CD4-positive, alpha-beta T cell (primary cell): ENCODE measurements at places on chromosomes 5 and 9.

- no peak for DNase-seq
Measured at GRCh38 chr5:108788142-108788541, 40.4 kb downstream of the FER start.

DNA sequence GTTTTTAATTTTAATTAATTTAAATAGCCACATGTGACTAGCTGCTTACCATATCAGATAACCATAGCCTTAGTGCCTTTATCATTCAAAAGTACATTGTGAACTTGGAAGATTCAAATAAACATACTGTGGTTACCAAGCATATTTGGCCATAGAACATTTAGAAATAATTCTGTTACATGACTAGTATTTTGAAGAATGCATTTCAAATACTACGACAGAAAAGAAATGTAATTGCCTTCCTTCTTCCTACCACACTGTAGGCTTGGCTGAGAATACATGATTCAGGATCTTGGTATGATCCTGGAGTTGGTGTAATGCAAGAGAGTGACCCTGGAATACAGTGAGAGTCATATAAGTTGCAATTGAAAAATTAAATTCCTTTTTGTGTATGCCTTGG lies 109.7 kb upstream of the PCA3 start:
- DNase-seq: no peak

DNA sequence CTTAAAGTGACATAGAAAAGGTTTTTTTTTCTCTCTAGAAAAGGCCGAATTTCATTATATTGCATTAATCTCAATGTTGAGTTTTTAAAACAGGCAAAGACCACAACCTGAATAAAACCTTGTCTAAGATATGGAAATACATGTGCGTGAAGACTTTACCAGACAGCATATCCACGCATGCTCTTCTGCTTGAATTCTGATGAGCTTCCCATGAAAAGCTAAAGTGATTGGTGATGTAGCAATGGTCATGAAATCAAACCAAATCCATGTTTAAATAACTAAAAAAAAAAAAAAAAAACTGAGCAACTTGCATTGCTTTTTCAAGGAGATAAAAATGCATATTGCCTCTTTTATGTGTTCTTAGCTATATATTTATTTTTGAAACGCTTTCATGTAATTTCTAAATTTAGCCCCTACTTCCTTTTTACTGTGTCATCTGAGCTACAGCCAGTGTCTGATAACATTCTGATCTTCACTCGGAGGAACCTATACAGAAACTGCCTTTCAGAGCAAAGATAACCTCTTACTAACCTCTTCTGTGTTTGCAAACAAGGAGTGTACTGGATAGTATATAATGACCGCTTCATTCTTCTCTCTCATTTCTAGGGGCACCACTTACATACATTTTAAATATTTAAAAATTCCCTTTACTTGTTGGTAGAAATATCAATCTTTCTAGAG lies 179.1 kb upstream of the GNA14 start:
- no peak for DNase-seq

- no peak for DNase-seq
Measured at GRCh38 chr9:12790001-12790400, 15.2 kb downstream of the LURAP1L start.

GRCh38 chr9:98043915-98044314 lies 12.6 kb upstream of the NANS start:
- DNase-seq: no peak

DNA sequence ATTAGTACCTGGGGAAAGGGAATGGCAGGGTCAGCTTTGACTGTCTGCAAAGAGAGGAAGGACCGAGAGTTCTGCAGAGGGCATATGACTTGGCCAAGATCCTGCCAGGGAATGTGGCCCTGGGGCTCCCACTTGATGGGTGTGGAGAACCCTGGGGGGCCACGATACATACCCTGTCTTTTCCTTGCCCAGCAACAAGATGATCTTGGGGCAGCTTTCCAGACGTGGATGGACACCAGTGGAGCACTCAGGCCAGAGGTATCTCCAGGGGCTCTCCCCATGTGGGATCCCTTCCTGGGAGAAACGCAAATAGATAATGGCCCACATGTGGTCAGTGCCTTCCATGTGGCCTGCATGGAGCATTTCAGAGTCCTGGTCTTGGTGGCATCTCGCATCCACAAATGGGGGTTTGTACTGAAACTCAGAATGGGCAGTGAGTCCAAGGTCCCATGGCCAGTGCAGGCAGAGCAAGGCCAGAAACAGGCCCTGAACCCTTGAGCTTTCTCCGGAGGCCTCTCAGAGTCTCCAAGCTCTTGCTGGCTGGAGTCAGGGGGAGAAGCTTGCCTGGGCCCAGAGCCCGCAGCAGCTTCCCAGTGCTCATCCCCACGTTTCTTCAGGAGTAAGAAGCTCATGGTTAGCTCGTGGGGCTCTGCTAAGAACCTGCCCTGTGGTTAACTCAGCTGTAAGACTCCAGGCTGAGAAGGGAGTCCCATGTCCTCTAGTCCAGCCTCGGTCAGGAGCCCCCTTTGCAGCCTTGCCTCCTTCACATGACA lies 18.3 kb upstream of the ORM1 start:
- no peak for DNase-seq

DNA sequence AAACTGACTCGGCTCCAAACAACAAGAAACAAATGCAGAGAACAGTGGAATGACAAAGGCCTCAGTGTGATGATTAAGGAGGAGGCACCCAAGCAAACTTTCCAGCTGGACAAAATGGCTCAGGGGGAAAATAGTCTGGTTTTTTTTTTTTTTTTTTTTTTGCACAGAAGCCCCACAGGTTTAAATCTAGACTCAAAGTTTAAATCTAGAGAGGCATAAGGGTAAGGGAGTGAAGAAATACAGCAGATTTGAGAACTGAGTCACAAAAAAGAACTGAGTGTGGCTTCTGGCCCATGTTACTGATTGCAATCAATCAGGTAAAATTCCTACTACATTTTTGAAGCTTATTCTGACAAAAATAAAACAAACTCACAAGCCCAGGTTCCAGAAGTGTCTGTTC lies 12.3 kb downstream of the BOD1 start:
- DNase-seq: no peak

DNA sequence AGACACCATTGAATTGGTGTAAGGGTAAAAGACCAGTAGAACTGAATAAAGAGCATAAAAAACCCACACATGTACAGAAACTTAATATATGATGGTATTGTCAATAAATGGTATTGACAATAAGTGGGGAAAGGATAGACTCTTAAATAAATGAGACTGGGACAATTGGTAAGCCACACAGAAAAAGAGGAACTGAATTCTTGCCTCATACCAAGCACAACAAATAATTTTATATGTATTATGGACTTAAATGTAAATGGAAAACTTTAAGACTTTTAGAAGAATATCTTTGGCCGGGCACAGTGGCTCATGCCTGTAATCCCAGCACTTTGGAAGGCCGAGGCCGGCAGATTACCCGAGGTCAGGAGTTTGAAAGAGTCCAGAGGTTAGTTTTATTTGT lies 37.9 kb upstream of the PPP2CA start:
- DNase-seq: no peak

- DNase-seq: peak; percentile 24
Measured at GRCh38 chr9:130680836-130681768, 12.5 kb upstream of the EXOSC2 start.

DNA sequence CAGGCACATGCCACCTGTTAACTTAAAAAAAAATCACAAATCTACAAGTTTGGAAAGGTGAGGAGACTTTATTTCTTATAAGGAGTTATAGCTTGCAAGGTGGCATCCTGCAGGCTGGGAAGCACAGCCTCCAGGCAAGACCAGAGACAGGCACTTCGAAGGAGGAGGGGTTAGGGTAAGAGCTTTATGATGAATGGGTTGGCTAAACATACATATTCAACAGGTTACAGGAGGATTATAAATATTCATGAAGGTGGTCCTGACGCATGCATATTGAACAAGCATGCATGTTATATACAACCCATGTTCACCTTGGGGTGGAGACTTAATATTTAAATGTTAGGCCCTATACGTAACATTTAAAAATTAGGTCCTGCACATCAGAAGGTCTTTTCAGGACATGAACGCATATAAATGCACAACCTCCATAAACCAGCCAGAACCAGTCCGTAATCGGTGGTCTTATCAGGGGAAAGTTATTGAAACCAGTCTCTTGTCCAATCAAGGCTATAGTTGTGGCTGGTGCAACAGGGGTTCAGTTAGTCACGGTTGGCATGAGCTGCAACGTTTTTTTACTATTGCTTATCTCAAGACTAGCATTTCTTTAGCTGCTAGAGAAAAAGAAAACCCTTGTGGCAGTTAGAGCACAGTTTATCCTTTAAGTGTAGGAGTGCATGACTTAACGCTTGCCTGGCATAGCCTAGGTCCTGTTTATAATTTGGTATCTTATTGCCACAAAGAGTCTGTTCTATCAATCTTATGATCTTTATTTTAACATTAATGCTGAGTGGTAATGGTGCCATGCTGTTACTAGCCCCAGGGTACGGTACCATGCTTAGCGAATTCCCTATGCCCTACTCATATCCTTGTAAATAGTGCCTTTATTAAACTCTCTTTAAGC lies 72.7 kb downstream of the C9orf57 start:
- no peak for DNase-seq

- DNase-seq: no peak
Measured at GRCh38 chr9:124017929-124018729, 6.6 kb downstream of the LHX2 start.

DNA sequence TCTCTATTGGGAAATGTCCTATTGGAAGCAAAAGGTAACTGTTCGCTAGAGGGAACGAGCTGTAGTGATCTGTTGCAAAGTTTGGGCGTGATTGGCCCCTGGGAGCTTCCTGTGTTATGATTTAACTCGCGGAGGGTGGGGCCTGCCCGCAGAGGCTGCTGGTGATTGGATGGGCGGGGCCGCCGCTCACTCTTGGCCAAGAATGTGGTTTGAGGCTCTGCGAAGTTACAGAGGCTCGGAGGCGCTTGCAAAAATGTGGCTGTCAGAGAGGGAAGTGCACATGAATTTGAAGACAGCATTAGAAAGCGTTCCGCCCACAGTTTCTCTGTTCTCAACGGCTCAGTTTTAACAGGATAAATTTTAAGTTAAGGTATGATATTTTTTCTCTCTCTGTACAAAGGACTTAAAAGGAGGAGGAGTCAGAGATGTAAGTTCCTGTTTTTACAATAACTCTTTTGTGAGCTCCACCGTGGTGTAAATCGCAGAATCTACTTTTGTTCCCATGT lies 46.9 kb downstream of the CNTRL start:
- DNase-seq: peak; percentile 98

- DNase-seq: no peak
Measured at GRCh38 chr5:41118177-41118576, 47.0 kb upstream of the MROH2B start.

- DNase-seq: no peak
Measured at GRCh38 chr9:109735801-109736200, 44.2 kb upstream of the PALM2AKAP2 start.

GRCh38 chr5:76169146-76169905 lies 86.1 kb downstream of the SV2C start:
- DNase-seq: no peak

DNA sequence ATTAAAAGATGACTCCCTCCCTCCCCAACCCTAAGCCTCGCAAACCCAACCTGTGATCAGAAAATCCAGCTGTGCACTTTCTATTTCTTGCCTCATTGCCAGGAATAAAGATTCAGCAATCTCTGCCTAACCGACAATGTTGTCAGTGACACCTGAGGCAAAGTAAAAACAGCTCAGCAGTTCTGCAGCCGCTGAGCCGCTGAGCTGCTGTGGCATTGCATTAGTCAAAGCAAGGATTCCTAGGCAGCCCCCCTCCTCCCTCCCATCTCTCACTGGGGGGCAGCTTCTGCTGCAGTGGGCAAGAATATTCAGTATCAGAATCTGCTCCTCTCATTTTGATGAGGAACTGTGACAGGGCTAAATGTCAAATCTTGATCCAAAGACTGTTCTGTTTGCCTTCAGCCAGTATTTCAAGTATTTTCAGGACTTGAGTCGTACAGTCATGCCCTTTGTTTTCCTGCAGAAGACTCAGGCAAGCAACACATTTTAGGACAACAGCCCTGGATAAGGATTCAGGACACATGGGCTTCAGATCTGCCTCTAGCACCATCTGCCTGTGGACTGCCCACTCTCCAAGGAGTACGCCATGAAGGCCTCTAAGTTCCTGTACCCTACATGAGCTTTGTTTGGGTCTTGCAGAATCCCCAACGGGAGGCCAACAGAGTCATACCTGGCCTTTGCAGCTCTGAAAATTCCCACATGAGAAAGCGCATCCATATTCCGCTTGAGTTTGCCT lies 41.1 kb upstream of the DAP start:
- no peak for DNase-seq

DNA sequence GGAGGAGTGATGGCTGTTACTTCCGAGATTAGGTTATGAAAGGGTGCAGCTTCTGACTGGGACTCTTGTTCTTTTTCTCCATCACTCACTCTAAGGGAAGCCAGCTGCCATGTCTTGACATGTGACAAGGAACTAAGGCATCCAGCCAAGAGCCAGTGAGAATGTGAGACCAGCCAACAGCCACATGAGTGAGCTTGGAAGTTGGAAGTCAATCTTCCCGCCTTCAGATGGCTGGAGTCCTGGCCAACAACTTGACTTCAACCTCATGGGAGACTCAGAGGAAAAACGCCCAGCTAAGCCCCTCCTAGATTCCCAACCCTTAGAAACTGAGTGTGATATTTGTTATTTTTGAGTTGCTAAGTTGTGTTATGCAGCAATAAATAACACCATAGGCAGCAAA lies 201.1 kb downstream of the SNX18 start:
- no peak for DNase-seq

- no peak for DNase-seq
Measured at GRCh38 chr9:77943057-77943456, 88.6 kb downstream of the GNAQ start.

DNA sequence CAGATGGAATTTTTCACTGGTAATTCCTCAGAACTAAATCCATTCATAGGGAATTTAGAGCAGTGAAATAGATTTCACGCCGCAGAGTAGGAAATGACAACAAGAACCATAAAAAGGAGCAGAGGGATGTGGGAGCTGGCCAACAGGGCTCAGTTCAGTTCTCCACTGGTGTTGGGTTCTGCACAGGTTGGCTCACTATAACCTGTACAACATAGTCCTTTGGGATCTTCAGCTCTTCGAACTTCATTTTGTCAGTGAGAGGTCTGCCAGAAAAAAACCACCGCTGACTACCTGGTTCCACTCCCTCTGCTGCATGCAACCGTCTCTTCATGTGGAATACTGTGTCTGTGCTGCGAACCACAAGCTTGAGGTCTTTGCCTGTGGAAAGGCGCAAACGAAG lies 17.7 kb downstream of the EFCAB9 start:
- no peak for DNase-seq

- no peak for DNase-seq
Measured at GRCh38 chr5:59266410-59266809, 627.1 kb downstream of the PDE4D start.
